ENCODE measurements at places on chromosomes 2 and 18.

DNA sequence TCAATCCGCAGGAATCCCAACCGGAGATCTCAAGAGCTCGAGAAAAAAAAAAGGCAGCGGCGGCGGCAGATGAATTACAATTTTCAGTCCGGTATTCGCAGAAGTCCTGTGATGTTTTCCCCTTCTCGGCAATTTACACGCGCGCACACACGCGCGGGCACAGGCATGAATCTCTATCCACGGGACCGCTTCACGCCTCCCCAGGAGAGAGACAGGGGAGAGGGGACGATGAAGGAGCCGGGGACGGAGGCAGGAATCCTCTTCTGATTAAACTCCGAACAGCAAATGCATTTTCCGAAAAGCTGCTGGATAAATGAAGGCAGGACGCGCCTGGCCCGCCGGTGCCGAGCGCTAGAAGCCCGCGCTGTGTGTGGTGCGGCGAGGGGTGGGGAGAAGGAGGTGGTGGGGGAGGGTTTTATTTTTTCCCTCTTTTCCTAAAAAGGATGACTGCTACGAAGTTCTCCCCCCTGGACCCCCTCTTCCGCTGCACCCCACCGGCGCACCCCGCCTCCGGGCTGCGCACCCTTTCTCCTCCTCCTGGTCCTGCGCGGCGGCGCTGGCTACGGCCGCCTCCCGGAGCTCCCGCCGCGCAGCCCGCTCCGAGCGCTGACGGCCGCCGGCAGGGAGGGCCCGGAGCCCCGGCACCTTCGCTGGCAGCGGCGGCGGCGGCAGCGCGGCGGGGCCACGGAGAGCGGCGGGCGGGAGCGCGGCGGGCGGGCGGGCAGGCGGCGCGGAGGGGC lies at the start of gene BCL2:
TSS of gene BCL2 (minus strand) at position 387 of the 740 bp plus-strand sequence.
- no peak for DNase-seq

DNA sequence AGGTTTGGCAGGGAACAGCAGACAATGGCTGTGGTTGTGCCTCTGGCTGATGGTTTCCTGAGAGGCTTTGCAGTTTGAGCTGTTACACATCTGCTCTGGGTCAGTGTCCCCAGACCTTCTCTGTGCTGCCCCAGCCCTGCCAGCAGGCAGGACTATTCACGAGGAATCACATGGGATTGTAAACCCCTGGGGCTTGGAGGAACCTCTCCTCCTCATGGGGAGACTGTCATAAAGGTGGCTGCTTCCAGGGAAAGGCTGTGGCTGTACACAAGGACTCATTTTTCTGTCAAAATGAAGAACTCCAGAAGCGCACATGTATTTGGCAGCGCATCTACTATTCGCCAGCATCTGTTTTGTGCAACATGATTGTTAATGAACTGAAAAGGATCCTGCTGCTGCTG lies 142.6 kb upstream of the CYP1B1 start:
- no peak for DNase-seq

DNA sequence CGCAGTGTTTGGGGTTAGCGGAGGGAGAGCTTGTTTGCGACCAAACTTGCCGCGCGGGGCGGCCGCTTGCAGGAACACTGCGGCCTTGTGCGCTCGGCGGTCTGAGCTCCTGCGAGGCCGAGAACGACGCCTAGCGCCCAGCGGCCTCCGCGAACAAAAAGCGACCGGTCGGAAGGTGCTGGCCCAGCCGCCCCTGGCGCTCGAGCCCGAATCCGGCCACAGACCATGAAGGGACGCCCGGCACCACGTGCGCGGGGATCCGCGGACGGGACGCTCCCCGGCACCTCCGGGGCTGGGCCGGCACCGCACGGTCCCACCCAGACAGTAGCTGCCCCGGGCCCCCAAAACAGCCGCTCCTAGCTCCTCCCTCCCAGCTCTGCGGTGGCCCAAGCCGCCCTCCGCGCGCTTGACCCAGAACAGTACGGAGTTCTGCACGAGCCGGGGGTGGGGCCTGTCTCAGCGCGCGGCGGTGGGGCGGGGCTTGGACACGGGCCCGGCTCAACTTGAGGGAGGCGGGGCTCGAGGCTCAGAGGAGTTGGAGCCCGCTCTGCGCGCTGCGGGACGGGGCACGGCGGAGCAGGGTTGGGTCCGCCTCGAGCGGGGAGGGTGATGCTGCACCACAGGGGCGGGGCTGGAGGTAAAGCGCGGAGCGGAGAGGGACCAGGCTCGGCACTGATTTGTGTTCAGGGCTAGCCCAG lies 664 bp upstream of the IMPA2 start:
- DNase-seq = peak; percentile 93

DNA sequence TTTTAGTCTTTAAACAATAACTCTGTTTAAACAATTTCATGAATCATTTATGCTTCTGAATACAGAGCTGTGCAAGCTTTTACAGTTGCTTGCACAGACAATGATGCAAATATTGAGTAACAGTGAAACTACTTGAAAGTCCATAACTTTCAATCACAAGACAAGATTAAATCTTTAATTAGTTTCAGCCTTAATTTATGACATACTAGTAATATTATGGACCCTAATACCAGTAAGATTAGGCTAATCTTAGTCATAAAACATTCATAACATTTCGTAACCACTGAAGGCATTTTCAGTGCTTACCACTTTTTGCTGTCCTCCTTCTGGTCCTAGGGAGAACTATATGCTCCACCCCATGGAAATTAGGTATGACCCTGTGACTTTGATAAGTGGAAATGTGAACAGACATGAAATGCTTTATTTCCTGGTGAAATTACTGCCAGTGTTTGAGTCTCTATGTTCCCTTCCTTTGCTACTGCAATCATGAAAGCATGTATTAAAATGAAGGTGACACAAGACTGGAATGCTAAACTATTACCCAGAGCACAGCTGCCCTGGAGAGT lies 1.8 kb upstream of the COBLL1 start:
- DNase-seq = no peak

- no peak for DNase-seq
Measured at GRCh38 chr2:164739966-164740365, 101.7 kb downstream of the COBLL1 start.

DNA sequence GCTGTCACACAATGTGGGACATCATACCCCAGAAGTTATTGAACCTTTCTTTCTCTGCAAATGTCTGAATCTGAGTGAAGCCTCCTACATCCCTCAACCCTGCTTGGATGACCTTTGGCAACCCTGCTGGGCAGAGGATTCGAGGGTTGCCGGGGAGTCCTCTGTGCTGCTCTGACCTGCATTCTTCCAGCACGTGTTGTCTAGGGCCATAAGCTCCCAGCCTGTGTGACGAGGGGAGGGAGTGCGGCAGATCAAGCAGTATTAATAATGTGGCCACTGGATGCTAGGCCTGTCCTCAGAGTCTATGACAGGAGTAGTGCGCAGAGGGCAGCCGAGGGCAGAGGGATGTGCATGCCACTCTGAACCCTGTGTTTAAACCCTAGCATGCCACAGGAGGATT lies 58.8 kb downstream of the RPL37A start:
- no peak for DNase-seq

DNA sequence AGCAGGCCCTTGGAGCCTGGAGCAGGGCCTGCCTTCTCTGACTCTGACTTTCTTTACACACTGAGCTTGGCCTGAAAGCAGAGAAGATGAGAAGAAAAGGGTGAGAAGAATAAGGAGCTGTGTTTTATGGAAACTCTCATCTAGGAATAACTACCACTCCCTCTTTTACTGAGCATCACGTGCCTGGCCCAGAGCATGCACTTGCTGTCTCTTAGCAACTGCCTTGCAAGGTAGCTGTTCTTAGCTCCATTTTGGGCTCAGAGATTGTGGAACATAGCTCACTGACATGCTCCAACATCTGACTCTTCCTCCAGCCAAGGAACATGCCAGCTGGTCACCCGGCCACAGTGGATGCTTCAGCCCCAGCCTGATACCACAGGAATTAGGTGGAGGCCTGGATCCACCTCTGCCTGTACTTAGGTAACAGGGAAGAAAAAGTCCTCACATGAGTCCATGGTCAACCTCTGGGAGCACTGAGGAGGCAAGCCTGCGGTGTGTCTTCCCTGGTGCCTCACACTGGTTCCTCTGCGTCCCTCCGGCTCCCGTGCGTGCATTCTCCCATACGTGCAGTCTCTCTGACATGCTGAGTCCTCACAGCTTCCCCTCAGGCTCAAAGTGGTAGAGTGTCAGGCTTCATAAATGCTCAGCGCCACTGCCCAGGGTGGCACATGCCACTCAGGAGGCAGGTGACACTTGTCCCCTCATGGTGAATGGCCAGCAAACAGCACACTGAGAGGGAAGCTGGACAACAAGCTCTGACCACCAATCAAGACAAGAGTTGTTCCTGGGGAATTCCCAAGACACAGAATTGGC lies 35.7 kb downstream of the AMER3 start:
- no peak for DNase-seq

DNA sequence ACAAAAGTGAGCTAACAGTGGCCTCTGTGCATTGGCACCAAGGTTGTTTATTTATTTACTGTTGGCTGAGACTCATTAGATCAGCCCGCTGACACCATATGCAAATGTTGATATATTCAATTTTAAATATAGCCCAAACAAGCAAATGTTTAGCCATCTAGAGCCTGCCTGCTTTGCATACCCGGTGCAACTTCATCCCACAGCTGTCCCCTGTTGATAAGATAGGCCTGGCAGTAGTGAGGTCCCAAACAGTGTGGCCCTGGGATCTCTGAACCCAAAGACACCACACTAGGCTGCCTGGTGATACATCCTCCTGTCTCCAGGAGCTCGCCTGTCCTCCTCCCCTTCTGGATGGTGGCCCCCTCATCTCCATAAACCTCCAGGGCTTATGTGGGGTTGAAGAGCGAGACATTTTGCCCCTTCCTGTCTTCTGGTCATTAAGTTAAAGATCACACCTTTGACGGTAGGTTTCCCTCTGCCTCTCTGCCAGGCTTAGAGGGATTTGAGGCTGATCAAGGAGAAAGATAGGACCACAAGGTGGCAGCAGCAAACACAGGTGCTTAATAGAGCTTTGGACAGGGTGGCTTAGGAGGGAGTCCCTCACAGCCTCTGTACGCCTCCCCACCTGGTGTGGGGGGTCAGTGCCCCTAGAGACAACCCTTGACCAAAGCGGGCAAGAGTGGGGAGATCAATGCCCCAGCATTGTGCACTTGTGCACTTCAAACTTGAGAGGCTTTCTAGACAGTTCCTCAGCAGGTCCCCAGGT lies 23.7 kb upstream of the MYO5B start:
- peak; percentile 12 for DNase-seq

- DNase-seq = no peak
Measured at GRCh38 chr2:123720760-123721159, 304.3 kb upstream of the CNTNAP5 start.

DNA sequence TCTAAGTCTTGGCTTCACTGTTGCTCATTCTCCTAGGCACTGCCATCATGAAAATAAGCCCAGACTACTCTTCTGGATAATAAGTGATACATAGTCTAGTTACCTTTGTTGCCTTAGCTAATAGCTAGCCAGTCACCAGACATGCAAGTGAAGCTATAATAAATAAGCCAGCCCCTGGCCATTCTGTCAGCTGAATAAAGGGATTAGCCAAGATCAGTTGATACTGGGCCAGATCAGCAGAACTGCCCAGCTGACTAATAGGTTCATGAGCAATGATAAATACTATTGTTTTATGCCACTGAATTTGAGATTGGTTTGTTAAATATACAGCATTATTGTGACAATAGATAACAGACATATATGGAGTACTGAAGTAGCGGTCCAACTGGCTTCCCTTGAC lies 8.0 kb upstream of the C2orf69 start:
- no peak for DNase-seq

- no peak for DNase-seq
Measured at GRCh38 chr2:178082408-178083045, 9.9 kb upstream of the PDE11A start.

- no peak for DNase-seq
Measured at GRCh38 chr2:100070078-100070477, 72.3 kb downstream of the AFF3 start.

GRCh38 chr18:47993409-47993808 lies 63.0 kb upstream of the SMAD2 start:
- no peak for DNase-seq

DNA sequence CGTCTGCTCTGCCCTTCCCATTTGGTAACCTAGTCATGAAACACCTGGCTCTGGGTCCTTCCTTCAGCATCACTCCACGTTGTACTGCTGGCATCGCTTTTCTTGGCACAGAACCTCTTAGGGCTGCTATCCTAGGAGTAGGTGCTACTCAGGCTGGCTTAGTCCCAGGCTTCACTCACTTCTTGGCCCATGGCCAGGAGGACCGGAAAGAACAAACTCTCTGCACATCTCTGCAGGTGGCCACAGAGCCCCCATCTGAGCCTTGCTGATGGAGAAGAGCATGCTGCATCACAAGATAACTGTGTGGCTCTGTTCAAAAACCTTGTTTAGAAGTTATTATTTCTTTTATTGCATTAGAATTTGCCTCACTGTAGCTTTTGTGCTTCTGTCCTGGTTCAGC lies 447.2 kb upstream of the TNP1 start:
- DNase-seq = no peak

GRCh38 chr2:197081294-197081693 lies 154.8 kb upstream of the PGAP1 start:
- DNase-seq = no peak

DNA sequence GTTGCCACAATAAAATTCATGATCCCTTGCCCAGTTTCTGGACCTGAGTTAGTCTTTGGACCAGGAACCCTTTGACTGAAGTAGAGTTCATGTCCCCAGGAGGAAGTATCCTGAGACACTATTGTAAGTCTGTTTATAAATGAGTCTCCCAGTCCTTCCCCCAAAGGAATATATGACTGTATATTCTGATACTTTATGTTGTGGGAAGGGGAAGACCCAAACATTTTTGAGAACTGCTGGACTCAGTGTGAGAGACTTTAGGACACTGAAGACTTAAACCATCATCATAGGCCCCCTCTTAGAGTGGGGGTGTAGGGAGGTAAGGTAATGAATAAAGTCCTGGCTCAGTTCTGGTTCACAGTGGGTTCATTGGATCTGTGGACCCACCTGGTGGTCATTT lies 28.6 kb upstream of the CXCR4 start:
- DNase-seq = no peak

DNA sequence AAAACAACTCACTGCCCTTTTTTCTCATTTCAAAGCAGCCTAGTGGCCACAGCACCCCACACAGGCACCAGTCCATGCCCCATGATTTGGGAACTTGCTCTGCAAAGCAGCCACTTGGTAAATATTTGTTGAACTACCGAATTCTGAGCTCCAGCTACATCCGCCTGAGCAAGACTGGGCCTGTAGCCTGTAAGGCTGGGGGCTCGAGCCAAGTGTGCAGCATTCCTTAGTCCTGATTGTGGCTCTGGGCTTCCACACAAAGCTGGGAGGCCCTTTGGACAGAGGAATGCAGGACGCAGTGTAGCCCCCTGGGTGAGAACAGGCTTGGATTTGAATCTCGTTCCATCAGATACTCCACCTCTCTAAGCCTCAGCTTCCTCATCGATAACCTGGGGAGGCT lies 88.4 kb downstream of the ACTR2 start:
- no peak for DNase-seq
